Stimulated activated naive B cell treated with anti-CD40 and anti-IgM and Interleukin-4, amounts not matched to agents 10 μg/mL and 1 μg/mL and 100 μg/mL, for 72 hours (primary cell): ENCODE measurements at places on chromosomes 12 and 14.

- H3K4me1 ChIP-seq, result peaks cover 56% of the 10 kb centered on the region
- no peak for DNase-seq
- H3K4me3 ChIP-seq, result peak overlapping the region; percentile 99
- no peaks in the 10 kb centered on the region for H3K27me3 ChIP-seq
- H3K27ac ChIP-seq, result peak overlapping the region; percentile 99
- H3K36me3 ChIP-seq, result peaks cover 30% of the 10 kb centered on the region
Observed at GRCh38 chr12:66168410-66168809, 1.4 kb downstream of the TMBIM4 start.

GRCh38 chr12:16599081-16599480 is 6.9 kb downstream of the LMO3 start:
- DNase-seq, result no peak
- peaks cover 10% of the 10 kb centered on the region for H3K27me3 ChIP-seq
- no peak overlapping the region for H3K27ac ChIP-seq
- H3K4me3 ChIP-seq, result no peak overlapping the region
- H3K36me3 ChIP-seq, result no peaks in the 10 kb centered on the region

GRCh38 chr14:74638966-74639365 is 26.9 kb upstream of the LTBP2 start:
- H3K4me1 ChIP-seq, result no peaks in the 10 kb centered on the region
- no peak overlapping the region for H3K4me3 ChIP-seq
- H3K27me3 ChIP-seq, result peaks cover 6% of the 10 kb centered on the region
- no peak overlapping the region for H3K27ac ChIP-seq
- no peaks in the 10 kb centered on the region for H3K36me3 ChIP-seq
- DNase-seq, result no peak

DNA sequence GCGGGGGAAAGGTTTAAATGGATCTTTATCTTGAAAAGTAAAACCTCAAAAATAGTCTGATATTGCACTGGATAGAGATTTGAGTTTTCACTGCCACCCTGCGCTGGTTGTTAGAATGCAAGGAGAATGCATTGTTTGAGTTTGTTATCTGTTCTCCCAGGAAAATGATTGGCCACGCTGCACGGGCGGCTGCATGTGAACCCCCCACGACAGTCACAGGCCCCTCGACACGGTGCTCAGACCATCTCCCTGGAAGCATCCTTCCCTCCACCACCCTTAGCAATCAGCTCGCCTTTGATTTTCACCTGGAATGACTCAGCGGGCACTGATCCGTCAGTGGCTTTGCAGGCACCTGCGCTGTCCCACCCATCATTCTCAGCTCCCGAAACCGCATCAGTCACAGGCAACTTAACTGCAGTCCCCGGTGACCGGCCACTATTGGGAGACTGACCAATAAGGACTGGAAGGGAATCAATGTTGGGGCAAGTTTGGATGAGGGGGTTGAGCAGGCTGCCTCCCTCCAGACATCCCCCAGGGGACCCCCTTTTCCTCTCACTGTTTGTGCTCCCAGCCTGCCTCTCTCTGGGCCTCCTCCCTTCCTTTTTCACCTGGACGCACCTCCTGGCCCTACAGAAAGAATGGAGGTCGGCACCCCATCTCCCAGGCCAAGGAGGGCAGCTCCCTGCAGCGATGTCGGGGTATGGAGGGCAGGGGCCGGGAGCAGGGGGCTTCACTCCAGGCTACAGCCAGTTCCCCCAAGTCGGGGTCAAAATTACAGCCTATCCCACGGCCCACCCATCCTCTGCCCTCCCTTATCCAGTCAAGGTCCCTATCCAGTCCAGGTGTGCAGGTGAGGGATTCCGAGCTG is 28.5 kb upstream of the C14orf180 start:
- no peak overlapping the region for H3K27ac ChIP-seq
- no peaks in the 10 kb centered on the region for H3K36me3 ChIP-seq
- no peak overlapping the region for H3K4me3 ChIP-seq
- H3K27me3 ChIP-seq, result peaks cover 38% of the 10 kb centered on the region
- no peak for DNase-seq
- H3K4me1 ChIP-seq, result no peaks in the 10 kb centered on the region

- H3K4me1 ChIP-seq, result peaks cover 13% of the 10 kb centered on the region
- H3K27ac ChIP-seq, result no peak overlapping the region
- DNase-seq, result no peak
- H3K27me3 ChIP-seq, result no peaks in the 10 kb centered on the region
- no peaks in the 10 kb centered on the region for H3K36me3 ChIP-seq
Observed at GRCh38 chr12:68957273-68957672, 24.3 kb upstream of the CPM start.

DNA sequence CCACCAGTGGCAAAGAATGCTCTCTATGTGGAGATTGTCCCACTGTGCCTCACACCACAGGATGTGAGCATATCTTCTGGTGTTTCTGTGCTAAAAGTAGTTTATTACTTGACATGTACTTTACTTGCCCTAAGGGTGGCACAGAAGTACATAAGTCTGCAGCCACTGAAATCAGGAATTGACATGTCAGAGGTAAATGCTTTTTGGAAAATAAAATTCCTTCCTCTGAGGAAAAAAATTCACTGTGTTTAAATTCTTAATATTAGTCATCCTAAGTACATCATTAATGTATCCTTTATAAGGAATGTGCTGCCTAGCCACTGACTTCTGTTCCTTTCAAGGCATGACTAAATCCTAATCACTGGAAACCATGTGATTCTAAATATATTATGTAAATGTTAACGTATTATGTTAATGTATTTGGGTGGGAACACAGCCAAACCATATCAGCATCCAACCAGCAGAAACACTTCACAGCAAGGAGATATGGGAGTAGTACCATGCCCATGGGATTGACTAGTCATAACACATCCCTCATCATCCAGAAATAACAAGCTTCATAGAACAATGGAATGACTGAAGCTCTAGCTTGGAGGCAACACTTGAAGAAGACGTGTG is 239.7 kb upstream of the PPFIA2 start:
- no peak for DNase-seq
- no peaks in the 10 kb centered on the region for H3K27me3 ChIP-seq
- H3K4me1 ChIP-seq, result no peaks in the 10 kb centered on the region
- H3K4me3 ChIP-seq, result no peak overlapping the region

DNA sequence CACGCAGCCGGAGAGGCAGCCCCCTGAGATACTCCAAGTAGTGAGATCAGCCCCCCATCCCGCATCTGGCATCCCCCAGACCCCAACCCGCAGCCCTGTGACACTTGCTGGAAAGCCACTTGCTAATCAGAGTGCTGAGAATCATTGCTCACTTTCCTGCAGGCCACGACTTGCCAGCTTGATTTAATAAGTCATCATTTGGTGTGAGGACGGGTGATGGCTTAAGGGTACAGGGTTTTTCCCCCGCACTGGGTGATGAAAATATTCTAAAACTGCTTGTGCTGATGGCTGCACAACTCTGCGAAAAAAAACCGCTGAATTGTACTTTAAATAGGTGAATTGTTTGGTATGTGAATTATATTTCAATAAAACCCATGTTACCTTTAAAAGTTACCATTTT is 171.2 kb downstream of the FOXN3 start:
- H3K27ac ChIP-seq, result no peak overlapping the region
- H3K27me3 ChIP-seq, result no peaks in the 10 kb centered on the region
- DNase-seq, result no peak
- no peak overlapping the region for H3K4me3 ChIP-seq
- H3K36me3 ChIP-seq, result peaks cover 45% of the 10 kb centered on the region

DNA sequence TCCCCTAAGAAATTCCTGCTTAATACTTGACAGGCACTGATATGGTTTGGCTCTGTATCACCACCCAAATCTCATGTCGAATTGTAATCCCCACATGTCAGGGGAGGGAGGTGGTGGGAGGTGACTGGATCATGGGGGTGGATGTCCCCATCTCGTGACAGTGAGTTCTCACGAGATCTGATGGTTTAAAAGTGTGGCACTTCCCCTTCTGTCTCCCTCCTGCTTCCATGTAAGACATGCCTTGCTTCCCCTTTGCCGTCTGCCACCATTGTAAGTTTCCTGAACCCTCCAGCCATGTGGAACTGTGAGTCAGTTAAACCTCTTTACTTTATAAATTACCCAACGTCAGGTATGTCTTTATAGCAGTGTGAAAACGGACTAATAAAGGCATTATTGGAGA is 198.0 kb downstream of the FOXN3 start:
- H3K4me1 ChIP-seq, result peaks cover 65% of the 10 kb centered on the region
- H3K27me3 ChIP-seq, result no peaks in the 10 kb centered on the region
- no peak overlapping the region for H3K4me3 ChIP-seq
- H3K27ac ChIP-seq, result peak overlapping the region; percentile 70

DNA sequence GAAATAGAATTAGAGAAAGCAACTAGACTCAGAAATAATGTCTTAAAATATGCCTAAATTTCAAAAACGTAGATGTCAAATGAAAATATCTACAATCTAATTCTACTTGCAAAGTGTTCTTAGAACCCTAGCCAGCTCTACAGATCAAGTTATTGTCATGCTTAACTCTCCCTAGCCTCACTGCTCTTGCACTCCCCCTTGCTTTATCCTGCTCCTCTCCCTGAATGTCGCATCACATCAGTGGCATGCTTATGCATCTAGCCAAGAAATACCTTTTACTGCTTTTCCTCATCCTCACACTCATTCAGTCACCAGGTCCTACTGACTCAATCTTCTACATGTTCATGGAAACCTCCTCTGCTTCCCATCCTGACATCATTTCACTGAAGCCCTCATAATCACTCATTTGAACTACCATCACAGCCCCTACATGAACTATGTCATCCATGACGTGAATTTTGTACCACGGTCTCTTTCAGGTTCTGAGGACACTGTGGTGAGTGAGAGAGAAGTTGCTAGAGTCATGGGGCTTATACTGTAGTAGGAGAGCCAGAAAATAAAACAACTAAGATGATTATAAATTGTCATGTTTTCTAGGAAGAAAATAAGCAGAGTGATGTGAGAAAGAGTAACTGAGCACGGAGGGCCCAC is 22.6 kb upstream of the CRACR2A start:
- no peak overlapping the region for H3K27ac ChIP-seq
- H3K4me1 ChIP-seq, result no peaks in the 10 kb centered on the region
- peaks cover 4% of the 10 kb centered on the region for H3K36me3 ChIP-seq
- no peak for DNase-seq
- H3K27me3 ChIP-seq, result no peaks in the 10 kb centered on the region
- no peak overlapping the region for H3K4me3 ChIP-seq

GRCh38 chr12:119735079-119735478 is 67.1 kb downstream of the PRKAB1 start:
- H3K36me3 ChIP-seq, result peaks cover 8% of the 10 kb centered on the region
- DNase-seq, result no peak
- no peak overlapping the region for H3K4me3 ChIP-seq
- no peak overlapping the region for H3K27ac ChIP-seq
- peaks cover 1% of the 10 kb centered on the region for H3K4me1 ChIP-seq

GRCh38 chr14:62126879-62127478 is 364.8 kb downstream of the SNAPC1 start:
- no peaks in the 10 kb centered on the region for H3K36me3 ChIP-seq
- DNase-seq, result peak; percentile 4
- H3K4me3 ChIP-seq, result no peak overlapping the region
- H3K27ac ChIP-seq, result no peak overlapping the region

- peaks cover 26% of the 10 kb centered on the region for H3K4me1 ChIP-seq
- H3K27ac ChIP-seq, result no peak overlapping the region
- no peak overlapping the region for H3K4me3 ChIP-seq
Observed at GRCh38 chr14:102686196-102686801, 91.0 kb upstream of the TRAF3 start.

DNA sequence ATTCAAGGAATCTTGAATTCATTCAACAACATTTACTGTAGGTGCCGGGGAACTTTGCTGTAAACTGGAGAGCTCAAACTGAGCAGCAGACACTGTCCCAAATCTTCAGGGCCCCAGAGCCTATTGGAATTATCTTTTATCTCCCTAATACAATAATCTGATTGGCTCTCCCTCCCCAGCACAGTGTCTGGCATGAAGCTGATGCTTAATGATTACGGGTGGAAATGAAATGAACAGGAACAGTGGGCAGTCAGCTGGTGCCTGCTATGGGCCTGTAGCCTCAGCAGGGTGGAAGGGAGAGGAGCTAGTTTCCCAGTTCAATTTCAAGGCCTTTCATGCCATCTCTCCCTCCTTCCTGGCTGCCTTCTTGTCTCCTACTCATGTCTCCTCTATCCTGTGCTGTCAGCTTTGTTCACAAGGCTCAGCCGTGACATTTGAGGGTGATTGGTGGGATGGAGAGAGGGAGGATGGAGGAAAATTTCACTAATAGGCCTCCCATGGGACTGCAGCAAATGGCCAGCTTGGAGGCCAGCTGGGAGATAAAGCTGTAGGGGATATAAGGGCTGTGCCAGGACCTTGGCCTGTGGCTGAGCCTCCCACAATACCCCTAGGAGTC is 4.3 kb upstream of the RAPGEF3 start:
- DNase-seq, result no peak
- no peaks in the 10 kb centered on the region for H3K27me3 ChIP-seq
- H3K4me1 ChIP-seq, result peaks cover 42% of the 10 kb centered on the region
- no peaks in the 10 kb centered on the region for H3K36me3 ChIP-seq
- no peak overlapping the region for H3K27ac ChIP-seq
- H3K4me3 ChIP-seq, result no peak overlapping the region

GRCh38 chr12:124466216-124467128 is 100.9 kb downstream of the NCOR2 start:
- peak overlapping the region; percentile 67 for H3K4me3 ChIP-seq
- peak; percentile 86 for DNase-seq
- H3K27ac ChIP-seq, result peak overlapping the region; percentile 94
- H3K27me3 ChIP-seq, result no peaks in the 10 kb centered on the region

DNA sequence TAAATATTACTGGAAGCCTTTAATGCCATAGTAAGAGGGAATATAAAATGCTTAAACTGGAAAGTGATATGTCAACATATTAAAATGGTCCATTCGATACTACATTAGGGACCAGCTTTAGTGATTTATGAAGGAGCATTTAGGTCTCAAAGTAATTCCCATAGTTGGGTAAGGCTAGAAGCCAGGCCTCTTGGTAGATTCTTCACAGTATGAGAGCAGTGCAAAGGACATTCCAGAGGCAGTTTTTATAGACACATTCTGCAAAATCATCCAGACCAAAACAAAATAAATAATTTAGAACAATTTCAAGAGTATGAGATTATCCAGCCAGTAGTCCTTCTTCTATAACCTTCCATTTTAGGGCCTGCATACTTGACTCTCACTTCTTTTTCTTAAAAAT is 142.6 kb upstream of the PDZRN4 start:
- H3K27me3 ChIP-seq, result no peaks in the 10 kb centered on the region
- no peaks in the 10 kb centered on the region for H3K36me3 ChIP-seq
- no peak overlapping the region for H3K27ac ChIP-seq
- no peak overlapping the region for H3K4me3 ChIP-seq
- no peak for DNase-seq

DNA sequence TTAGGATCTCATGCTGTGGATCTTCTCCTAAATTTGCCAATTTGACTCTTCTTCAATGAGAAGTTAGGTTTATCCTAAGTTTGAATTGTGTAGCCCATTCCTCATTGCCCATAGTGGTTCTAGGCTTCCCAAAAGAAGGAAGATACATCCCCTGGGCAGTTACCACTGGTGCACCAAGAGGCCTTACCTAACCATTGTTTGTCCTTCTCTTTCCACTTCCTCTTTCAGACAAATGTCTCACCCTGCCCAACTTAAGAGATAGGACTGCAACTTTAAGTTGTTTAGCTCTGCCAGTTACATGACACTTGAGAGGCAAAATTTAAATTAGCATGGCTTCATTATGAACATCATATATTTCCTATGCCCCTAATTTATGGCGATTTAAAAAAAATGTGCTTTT is 9.4 kb upstream of the KCNH3 start:
- H3K27ac ChIP-seq, result no peak overlapping the region
- H3K4me1 ChIP-seq, result peaks cover 11% of the 10 kb centered on the region
- DNase-seq, result no peak
